ENCODE measurements at places on chromosomes 7 and 10. TPM values are rescaled to one million over a fixed set of nuclear protein-coding genes. Genes with fewer than 3 reads are reported as not detected.

FOXI2 gene
- 0.23 TPM for total RNA-seq

TUBAL3 gene
- 0.49 TPM for total RNA-seq

MMRN2 gene
- total RNA-seq: 17.4 TPM

ELAPOR2 gene
- 10.9 TPM for total RNA-seq

AS3MT gene
- 5.4 TPM for total RNA-seq

ARPC1A gene
- total RNA-seq: 140 TPM

SPDYE6 gene
- total RNA-seq: not detected

GPER1 gene
- total RNA-seq: 4.7 TPM

DNA sequence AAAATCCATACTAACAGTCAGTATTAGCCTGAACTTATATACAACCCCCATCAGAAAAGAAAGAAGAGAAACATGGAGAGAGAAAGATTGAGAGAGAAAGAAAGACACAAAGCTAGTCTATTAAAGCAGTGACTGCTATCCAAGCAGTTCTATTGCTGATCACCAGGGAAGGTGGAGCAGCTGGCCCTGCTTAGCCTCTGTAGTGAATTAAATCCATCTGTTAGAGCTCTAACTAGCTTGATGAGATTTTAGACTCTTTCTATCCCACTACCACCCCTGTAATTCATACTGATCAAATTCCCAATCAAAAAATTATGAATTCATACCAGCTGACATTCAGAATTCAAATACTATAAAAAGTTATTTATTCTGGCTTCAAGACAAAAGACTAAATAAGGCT lies 486.0 kb upstream of the LRRN3 start:
- no peak for DNase-seq

DNA sequence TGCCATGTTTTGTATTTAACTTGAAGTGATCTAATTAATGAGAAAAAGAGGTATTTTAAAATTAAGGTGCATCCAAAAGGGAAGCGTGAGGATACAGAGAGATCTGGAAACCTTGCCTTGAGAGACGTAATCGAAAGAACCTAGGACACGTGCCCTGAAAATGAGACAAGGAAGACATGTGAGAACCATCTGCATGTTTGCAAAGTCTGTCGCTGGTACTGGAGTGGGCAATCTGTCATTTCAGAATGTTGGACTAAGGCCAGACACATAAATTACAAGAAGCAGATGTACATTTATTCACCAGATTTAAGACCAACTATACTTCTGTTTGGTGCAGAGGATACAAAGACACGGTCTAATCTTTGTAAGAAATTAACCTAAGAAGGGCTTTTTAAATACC lies 9.2 kb downstream of the AGR2 start:
- DNase-seq: no peak

DNA sequence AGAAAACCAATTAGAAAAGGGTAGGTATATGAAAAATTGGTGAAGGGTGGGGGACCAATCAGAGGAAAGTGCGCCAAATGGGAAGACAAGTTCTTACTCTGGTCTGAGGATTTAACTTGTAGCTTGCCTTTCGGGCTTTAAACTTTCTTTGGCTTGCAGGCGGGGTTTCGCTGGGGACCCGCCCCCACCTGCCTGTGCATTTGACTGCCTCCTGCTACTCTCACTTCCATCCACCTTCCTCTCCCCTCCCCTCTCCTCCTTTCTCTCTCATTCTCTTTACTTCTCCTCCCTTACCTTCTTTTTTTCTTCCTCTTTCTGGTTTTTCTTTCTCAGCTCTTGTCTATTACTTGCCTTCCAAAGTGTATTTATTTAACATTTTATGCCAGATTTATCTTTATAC lies 278.8 kb downstream of the DNAJB9 start:
- no peak for DNase-seq

DNA sequence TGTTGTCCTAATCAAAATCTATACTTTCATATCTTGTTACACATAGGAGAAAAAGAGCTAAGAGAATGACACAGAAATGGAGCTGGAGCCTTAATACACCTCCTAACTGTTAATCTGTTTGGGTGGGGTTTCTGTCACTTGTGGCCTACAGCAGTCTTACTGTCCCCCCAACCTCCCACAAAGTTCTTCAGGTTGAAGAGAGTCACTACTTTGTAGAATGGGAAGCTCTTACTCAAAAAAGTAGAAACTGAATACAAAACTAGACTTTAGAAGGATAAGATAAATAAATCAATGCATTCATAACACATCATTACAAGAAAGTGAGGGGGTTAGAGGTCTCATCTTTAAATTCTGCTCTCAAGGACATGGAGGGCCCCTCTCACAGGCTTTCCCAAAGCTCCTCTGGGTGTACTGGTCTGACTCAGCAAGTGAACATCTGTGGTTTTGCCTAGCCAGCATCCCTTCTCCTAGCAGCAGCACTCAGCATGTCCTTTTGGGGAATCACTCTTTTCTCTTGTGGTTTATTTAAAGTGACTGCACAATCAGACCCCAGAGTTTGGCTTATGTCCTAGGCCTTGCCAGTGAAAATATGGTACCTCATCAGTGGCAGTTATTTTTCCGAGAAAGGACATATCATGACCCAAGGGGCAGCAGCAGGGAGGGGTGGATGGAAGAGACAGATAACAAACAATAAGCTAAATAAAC lies 2.0 kb upstream of the BLVRA start:
- peak; percentile 10 for DNase-seq

DNA sequence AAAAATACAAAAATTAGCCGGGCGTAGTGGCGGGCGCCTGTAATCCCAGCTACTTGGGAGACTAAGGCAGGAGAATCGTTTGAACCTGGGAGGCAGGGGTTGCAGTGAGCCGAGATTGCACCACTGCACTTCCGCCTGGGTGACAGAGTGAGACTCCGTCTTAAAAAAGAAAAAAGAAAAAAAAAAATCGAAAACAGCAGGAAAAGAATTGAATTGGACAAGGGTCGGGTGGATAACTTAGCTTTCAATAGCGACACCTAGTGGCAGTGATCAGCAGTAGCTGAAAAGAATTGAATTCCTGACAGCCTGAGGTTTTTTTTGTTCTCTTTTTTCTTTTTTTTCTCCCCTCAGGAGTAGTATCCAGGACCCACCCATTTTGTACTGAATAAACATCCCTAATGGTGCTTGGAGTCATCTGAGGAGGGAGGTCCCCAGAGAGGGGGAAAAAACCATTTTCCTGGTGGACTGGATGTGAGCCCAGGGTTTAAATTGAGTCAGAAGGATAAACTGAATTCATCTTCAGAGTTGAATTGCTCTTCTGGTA lies 55.1 kb downstream of the CYCS start:
- DNase-seq: peak; percentile 42

GRCh38 chr10:12742771-12743170 lies 258.7 kb downstream of the CCDC3 start:
- no peak for DNase-seq

DNA sequence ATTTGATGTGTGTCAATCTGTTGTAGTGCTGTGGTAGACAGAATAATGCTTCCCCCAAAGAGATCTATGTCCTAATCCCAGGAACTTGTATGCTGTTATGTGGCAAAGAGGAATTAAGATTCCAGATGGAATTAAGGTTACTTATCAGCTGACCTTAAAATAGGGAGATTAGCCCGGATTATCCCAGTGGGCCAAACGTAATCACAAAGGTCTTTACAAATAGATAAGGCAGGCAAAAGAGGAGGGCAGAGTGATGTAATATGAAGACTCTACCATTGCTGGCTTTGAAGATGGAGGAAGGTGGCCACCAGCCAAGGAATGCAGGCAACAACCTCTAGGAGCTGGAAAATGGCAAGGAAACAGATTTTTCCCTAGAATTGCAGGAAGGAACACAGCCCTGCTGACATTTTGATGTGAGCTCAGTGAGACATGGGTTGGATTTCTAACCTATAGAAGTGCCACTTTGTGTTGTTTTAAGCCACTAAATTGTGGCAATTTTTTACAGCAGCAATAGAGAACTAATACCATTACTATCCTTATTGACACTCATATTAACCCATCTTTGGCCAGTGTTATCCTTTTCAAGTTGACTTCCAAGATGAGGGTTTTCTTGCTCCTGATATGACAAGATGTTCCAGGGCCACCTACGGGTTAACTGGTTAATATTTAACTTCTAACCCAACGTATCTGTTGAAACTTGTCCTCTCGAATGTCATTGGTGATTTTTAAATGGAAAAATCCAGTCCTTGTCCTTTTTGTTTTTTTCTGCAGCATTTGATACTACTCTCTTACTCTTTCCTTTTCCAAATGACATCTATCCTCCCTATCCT lies 29.3 kb downstream of the CYCS start:
- no peak for DNase-seq

GRCh38 chr7:69534461-69535041 lies 63.7 kb upstream of the AUTS2 start:
- DNase-seq: no peak

DNA sequence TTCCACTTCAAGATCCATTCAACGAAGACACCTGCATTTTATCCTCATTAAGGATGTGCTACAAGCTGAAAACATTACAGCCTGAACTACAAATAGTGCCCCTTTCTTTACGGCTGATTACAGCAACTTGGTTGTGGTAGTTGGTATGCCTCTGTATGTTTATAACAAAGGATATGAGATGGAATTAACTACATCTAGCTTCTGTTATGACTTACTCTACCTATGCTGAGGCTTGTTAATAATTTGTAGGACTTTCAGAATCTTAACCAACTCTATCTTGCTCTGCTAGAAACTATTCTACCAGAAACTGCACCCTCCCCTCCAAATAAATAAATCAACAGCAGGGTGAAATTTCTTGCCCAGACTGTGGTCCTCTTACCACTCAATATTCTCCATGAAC lies 448.1 kb downstream of the GRM8 start:
- DNase-seq: no peak

DNA sequence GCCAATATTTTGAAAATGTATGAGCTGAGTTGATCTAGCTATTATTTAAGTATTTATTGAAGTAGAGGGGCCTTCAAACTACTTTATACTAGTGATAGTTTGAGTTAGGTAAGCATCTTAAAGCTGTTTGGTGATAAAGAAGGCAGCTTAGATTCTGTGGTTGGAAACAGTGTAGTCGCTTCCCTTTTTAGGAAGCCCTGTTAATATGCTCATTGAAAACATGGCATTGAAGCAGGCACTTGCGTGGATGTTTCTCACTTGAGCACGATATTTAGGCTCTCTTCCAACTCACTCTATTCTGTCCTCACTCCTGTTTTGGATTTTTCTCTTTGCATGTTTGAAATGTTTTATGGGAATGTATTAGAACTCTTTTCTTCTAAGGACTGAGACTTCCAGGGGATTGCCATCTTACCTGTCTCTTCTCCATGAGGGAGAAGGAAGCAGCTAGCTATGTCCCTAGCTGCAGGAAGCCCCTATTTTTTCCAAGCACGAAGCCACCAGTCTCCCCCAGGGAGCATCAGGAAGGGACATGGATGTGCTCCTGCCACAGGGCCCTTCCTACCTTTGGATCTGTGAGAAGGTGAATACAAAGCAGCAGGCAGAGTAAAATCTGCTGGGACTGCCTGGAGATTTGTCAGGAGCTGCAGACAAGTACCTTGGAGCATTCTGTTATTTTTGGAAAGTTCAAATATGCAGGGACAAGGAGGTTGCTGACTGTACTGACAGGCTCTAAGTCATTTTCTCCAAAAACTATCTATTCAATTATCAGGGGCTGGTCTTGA lies 22.0 kb upstream of the BMPR1A start:
- no peak for DNase-seq

DNA sequence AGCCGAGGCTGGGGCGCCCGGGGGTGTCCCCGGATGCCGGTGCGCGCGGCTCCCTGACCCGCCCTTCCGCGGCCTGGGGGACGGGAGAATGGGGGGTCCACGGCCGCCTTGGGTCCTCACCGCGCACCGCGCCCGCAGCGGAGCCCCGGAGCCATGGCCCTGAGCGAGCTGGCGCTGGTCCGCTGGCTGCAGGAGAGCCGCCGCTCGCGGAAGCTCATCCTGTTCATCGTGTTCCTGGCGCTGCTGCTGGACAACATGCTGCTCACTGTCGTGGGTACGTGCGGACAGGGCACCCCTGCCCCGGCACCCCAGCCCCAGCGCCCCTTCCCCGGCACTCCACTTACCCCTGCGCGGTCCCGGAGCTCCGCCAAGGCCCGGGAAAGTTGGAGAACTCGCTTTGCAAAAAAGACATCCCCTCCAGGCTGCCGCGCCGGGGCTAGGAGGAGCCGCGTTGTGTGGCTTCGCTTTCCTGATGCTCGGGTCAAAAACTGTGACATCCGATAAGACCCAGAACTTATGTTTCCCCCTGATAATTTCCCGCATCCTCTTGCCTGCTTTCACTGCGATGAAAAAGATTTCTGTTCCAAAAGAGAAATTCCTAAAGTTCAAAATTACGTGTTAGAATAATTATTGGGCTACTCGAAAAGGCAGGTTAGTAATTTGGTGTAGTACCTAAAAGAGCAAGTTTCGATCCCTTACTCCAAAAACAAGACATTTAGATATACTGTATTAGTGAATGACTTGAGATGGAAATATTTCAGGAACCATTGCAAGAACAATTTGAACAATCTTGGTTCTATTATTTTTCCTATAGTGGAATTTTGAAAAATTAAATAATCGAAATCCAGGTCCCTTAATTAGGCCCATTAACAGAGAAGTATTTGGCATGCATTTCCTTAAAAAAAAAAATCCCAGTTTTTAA lies 888 bp downstream of the SLC18A2 start:
- DNase-seq: no peak

- no peak for DNase-seq
These were observed 1.0 kb upstream of the NRP1 start for GRCh38 chr10:33335551-33335800.

DNA sequence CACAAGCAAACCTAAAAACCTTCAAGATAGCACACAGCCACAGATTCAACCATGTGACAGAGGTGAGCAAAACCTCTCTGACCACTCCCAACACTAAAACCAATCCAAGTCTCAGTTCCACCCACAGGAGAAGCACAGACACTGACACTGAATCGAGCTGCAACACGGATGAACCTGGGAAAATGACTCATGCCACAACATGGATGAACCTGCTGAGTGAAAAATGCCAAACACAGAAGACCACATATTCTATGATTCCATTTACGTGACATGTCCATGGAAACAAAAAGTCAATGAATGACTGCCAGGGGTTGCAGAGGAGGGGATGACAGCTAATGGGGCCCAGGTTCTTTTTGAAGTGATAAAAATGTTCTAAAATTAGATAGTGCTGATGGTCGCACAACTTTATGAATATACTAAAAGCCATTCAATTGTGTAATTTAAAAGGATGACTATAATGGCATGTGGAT lies 22.0 kb downstream of the CYTH3 start:
- no peak for DNase-seq

DNA sequence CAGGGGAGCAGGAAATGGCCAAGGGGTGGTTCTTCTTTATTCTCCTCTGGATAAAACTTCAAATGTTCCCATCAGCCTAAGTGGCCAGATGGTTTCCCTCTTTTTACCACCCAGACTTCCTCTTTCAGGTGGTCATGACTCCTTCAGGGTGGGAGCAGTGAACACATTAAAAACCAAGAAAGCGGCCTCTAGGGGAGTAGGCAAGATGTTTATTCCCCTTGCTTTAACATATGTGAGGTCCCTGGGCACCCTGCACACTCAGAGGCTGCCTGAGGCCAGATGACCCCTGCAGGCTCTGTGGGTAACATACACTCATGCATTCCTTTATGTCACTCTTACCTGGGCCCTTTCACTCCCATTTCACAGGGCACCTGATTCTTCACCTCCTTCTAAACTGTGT lies 357.4 kb downstream of the ABCA13 start:
- DNase-seq: no peak
